ENCODE measurements at places on chromosomes 2 and 18.

DNA sequence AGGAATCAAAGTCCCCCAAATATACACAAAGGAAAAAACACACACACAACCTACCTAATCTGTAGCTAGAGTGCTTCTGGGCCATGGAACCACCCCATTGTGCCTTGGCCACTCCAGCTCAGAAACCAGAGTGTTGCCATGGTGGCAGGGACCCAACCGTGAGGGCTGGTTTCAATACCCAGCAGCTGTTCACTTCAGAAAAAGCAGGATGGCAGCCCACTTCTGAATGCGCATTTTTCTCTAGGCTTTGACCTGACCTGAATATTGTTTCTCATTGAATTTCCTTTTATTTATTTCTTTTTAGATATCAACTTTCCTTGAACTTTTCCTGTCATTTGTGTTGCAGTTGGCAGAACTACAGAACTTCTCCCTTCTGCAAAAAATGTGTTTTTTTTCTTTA is 43.0 kb upstream of the EHBP1 start:
- no peak for DNase-seq

DNA sequence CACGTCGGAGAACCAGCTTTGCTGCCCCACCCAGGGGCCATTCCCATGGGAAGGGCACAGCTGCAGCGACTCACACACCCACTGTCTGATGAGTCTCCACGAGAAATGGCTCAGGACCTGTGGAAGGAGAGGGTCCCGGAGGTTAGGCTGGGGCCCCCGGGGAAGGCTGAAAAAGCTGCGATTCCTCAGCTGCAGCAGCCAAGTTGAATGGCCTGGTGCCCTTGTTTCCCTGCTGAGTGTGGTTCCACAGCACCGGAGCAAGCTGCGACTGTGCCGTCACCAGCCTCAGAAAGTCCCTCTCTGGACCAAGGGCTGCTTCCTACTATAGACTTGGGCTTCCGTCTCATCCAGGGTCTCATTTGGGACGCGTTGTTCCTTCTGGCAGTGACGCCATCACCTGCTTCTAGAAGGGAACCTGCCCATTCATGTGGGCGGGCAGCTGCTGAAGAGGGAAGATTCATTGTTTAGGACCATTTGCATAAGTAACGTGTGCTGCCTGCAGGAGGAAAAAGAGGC is 180.2 kb downstream of the INHBB start:
- no peak for DNase-seq

- DNase-seq, result no peak
Measured at GRCh38 chr2:161245261-161245553, 63.0 kb upstream of the PSMD14 start.

DNA sequence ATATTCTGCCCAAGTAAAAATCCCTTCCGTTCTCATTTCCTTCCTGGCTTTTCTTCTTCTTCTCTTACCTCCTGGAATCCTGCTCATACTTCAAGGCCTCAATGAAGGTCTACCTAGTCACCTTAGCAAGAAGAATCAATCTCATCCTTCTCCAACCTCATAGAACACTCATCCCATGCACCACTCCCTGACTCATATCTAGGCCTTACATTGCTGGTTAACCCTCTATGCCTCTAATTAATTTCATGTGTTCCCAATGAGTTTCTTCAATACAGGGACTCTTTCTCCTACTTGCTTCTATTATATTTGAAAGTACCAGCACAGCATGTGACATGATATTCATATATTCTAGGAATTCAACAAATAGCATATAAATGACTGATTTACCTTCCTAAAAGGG is 63.0 kb downstream of the BCL11A start:
- no peak for DNase-seq

DNA sequence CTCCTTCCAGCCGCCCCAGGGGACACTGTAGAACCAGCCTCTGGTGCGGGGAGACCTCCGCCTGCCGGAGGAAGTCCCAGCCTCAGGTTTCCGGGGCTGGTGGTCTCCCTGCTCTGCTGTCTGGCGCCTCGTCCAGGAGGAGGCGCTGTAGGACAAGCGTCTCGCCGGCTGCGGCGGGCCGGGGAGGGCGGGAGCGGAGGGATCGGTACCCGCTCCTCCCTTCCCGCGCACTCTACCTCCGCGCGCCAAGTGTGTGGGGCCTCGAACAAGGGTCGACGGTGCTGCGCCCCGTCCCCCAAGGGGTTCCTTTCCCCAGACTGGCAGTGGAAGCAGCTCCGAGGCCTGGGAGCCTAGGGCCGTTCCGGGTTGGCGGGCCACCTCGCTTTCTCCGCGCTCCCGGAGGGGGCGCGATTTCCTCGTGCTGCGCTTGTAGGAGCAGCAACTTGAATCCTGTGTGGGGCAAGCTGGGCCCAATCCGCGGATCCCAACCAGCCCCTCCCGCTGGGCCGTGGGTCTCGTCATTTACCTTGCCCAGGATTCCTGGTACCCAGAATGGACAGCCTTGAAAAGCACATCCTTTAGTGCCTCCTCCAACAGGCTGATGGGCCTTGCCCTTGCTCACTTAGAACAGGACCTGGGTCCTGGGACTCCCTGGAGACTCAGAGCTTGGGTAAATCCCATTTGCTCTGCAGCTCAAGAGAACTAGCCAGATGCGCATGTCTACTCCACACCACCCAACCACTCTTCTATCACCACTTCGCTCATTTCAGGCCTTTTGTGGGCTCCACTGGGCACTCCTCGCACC is 10.6 kb upstream of the HOXD4 start:
- DNase-seq, result peak; percentile 69

DNA sequence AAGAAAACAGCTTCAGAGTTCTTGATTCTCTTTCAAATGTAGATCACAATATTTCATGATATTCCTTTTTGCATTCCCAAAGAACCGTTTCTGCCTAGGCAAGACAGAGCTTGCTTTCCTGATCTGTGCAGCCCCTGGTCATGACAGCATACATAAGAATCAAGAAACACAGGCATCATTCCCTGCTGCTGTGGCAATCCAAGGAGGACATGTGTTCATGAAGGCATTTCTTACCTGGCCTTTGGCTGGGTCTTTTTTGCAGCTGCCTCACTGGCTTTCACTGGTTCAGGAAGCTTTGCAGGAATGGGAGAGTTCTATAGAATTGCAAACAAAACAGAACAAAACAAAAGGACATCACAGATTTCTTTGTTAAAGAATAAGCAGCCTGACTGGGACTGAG is 87.6 kb upstream of the NFU1 start:
- DNase-seq, result no peak

- DNase-seq, result no peak
Measured at GRCh38 chr2:28185153-28185552, 207.5 kb upstream of the FOSL2 start.

DNA sequence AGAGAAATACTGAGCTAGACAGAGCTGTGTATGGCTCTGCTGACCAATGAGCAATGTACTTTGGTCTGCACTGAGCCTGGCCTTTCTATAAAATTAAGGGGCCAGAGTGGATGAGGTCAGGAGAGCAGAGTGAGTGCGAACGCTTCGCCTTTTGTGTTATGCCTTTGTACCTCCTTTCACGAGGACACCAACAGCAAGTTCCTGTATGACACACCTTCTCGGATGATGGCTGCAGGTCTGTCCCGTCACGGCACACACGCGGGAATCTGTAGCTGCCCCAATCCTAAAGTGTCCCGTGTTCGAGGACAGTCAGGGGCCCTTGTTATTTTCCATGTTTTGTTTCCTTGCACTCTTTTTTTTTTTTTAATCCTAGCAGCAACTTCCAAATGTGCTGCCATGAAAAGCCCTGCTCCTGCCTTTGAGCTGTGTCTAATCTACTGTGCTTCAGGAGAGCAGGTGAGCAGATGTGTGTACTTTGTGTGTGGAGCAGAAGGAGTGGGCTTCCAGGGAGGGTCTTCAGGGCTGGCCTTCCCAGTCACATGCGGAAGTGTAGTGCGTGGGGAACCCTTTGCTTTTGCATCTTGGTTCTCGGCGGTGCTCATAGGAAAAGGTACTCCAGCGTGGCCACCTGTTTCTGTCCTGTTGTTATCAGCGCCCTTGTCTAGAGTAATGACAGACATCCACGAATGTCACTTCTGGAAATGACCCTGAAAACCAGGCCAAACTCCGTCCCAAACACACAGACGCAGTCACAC is 213.2 kb downstream of the NDUFA10 start:
- DNase-seq, result no peak

DNA sequence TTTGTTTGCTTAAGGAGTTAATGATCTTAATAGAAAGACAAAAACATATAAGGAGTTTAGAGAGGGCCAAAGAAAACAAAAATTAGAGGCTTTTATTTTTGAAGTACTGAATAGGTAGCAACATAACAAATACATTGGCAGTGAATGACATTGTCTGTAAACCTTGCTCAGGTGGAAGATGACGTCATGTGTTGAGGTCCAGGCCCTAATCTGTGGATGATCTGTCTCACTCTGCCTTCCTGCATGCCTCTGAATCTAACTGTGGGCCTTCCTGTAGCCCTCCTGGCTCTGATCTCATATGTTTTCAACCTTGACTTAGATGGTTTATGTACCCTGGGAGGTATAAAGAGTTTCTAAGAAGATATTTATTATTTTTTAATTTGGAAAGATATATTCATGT is 58.1 kb upstream of the DYNAP start:
- DNase-seq, result no peak

GRCh38 chr2:105778080-105778607 is 33.4 kb downstream of the NCK2 start:
- no peak for DNase-seq

All from ELR (cell line).